ENCODE measurements at places on chromosomes 13 and 19.
A peak's percentile ranks its signal among the peaks of the same experiment; 100 is the strongest.

DNA sequence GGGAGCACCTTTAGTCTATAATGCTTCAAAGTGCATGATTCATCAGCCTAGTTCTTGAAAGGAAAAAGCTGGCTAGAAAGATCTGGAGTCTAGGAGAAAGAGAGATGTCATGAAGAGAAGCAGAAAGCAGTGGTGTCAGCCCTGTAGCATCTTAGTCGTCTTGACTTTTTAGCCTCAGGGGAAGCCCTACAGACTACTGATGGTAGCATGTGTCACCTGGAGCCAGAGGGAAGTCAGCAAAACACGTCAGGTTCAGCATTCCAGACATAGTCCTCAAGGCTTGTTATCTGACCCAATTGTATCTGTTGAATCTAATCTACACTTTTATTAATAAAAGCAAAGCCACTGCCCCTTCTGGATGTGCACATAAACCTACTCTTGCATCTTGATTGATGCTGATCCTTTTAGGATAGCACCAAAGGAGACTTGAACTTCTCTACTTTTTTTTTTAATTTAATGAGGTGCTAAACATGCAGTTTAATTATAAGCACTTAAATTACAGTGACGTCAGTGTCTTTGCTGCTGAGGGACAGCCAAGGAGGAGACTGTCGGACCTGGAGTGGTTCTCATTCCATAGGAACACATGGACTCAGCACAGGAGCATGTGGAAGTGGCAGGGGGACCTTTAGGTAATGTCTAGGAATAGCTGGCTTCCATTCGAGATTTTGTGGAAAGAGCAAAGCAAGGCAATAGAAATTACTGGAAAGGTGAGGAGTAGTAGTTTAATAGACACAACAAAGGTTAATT is 525.5 kb upstream of the SGCG start:
- no peak for DNase-seq

DNA sequence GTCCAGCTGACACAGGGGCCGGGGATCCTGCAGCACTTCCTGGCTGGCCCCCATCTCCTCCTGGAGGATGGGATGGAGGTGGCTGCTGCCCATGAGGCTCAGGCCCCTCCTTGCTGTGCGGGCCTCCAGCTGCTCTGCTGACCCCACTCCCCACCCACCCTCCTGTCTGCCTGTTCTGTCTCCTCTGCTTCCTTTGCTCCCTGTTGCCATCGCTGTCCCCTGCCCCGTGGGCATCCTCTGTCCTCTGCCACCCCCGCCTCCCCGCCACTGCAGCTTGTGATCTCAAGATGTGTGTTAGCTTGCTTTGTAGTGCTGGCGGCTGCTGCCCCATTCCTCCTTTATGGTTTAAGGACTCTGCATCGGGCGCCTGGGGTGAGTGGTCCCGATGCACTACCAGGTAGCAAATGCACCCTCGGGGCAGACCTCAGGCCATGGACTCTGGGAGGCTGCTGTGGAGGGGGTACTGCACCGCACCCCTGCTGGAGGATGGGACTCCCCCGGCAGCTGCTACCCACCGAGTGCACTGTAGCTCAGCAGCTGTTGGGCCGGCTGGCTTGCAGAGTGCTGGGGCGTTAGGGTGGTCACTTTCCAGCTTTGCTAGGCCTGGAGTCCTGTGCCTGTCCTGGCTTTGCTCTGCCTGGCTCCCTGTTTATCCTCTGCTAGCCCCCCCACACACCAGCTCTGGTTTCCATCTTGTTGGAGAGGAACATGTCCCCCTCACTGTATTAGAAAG is 15.8 kb upstream of the C19orf33 start:
- DNase-seq = no peak

- no peak for DNase-seq
Measured at GRCh38 chr13:86006317-86006716, 207.1 kb upstream of the SLITRK6 start.

- DNase-seq = no peak
Measured at GRCh38 chr13:43153436-43154090, 130.2 kb downstream of the DNAJC15 start.

DNA sequence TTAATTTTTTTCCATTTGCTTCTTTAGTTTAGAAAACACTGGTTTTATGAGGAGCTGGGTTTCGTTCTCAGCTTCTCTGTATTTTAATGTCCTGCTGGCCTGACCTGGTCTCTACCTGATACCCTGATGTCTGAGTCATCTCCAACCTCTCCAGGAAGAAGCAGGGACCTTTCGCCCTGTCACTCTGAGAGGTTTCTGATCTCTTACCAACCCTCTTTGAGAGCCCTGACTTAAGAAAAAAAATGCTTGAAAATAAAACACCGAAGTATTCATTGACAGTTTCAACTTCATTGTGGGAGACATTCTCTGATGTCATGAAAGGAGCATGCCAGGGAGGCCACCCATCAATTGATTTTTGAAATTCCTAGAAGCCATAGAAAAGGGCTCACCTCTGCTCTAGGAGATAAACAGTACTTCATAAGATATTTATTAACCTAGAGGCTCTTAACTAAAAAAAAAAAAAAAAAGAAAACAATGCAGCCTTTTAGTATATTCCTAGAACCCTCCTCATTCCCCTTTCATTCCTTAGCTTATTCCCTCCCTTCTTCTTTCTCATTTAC is 234.8 kb downstream of the ENOX1 start:
- DNase-seq = no peak

DNA sequence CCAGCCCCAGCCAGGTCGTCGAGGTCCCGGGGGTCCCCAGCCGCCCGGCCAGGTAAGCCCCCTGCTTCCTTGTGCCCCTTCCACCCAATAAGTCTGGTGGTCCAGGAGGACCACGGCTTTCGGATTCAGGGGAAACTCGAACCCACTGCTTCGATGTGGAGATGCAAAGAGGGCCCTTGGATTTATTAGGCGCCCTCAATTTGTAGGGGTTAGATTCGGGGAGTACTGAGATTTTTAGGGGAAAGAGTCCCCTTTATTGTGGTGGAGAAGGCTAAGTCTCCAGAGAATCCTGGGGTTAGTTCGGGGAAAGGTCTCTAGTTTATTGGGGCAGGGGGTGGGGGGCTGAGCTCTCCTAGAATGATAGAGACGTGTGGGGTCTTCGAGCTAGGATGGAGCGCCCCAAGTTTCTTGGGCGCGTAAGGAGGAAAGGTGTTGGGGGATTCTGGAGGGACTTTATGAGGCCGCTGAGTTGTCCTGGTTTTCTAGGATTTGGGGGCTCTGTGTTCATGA is 3.8 kb upstream of the LTBP4 start:
- DNase-seq = no peak

DNA sequence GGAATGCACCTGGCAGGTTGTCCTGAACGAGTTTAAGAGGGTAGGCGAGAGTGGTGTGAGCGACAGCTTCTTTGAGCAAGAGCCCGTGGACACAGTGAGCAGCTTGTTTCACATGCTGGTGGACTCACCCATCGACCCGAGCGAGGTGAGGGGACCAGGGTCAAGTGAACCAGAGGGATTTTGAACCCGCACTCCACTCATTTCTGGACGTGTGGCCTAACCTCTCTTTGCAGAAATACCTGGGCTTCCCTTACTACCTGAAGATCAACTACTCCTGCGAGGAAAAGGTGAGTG is 1.7 kb downstream of the CATSPERG start:
- DNase-seq = no peak

- DNase-seq = peak; percentile 30
Measured at GRCh38 chr19:3618144-3618810, 8.3 kb downstream of the CACTIN start.

DNA sequence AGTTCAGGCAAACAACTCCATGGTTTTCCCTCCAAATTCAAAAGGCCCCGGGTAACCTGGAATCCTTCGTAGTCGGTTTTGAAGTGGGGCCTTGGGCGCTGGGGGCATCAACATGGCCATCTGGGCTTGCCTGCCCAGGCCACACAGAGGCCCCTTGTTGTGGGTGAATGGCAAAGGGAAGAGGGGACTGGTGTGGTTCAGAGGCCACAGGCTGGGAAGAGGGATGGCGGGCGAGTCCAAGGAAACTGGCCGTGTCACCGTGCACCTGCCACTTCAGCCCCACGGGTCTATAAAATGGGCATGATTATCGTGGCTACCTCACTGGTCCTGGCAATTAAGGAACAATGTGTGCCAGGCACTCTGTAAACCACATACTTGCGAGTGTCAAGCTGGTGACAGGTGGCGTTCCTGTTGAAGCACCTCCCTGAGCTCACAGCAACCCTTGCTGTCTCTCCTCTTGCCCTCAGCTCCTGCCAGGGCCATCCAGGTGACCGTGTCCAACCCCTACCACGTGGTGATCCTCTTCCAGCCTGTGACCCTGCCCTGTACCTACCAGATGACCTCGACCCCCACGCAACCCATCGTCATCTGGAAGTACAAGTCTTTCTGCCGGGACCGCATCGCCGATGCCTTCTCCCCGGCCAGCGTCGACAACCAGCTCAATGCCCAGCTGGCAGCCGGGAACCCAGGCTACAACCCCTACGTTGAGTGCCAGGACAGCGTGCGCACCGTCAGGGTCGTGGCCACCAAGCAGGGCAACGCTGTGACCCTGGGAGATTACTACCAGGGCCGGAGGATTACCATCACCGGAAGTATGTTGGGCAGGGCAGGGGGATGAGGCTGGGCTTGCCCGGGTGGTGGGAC is 1.3 kb downstream of the LSR start:
- no peak for DNase-seq

DNA sequence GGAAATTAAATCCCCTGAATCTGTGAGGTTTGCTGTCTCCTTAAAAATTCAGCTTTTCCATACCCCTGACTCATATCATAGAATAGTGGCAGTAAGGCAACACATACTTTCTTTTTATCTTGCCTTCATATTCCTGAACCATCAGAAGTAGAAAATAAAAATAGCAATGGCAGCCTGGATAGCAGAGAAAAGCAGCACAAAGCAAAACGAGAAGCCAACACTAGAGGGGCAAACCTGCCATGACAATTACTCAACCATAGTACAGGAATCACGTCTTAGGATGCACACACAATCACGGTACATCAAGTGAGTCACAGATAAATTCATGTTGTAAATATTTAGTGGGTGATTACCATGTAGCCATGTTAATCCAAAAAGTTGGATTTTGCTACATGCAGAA is 343.0 kb downstream of the ITGBL1 start:
- DNase-seq = no peak

DNA sequence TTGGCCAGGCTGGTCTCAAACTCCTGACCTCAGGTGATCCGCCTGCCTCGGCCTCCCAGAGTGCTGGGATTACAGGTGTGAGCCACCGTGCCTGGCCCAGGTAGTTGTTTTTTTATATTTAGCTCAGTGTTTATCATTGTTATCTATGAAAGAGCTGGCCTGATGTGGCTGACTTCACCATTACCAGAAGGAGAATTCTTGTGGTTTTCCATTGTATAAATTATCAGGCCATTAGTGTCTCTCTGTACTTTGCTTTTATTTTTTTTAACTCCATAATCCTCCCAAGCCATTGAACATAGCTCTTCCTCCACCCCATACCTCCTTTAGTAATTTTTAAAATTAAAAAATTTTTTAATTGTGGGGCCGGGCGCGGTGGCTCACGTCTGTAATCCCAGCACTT is 24.2 kb downstream of the CERS4 start:
- DNase-seq = no peak

DNA sequence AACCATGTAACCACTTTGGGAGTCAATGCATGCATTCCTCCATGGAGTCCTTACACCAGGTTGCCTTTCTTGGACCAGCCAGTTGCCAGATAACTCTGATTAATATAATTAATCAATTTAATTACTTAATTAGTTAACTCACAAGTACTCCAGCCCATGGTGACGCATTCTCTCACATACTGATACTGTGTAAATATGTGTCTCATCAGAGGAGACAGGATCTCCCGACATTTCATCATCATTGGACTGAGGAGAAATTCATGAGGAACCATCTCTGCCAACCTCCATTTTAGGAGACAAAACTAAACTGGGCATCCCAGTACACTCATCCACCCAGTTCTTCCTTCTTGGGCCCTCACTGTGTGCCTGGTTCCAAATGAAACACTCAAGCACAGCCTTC is 6.5 kb upstream of the CASP14 start:
- no peak for DNase-seq

Data from effector CD8-positive, alpha-beta T cell (primary cell).